ELR (cell line): ENCODE measurements at places on chromosomes 6 and 20.

DNA sequence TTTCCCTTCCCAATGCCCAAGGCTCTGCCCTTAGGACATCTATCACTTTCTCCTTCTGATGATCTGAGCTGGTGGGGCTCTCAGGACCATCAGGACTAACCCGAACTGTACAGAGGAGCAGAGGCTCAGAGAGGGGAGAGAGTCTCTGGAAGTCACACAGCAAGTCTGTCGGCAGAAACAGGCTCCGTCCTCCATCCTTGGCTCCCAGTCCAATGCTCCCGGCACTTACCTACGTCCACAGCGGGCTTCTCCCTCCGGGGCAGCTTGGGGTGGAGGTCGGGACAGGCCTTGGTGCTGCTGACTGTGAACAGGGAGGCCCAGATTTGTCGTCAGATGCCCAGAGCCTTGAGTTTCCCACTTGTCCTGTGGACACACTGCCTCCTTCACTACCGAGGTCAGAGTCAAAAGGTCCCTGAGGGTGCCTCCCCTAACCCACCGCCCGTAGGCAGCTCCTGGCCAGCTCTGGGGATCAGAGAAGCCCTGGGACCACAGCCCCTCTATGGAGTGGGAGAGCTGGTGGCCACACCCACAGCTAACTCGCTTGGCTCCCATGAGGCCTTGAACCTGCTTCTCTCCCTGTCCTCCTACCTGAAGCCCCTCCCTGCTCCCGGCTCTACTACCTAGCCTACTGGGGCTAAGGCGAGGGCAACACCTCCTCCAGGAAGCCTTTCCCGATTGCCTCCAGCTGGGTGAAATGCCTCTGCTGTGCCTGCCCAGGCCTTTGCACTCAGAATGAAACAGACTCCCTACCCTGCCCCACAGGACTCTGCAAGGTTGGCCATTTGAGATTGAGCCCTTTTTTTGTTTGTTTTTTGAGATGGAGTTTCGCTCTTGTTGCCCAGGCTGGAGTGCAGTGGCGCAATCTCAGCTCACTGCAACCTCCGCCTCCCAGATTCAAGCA, 22.6 kb downstream of the VSTM2L start:
- no peak for DNase-seq

DNA sequence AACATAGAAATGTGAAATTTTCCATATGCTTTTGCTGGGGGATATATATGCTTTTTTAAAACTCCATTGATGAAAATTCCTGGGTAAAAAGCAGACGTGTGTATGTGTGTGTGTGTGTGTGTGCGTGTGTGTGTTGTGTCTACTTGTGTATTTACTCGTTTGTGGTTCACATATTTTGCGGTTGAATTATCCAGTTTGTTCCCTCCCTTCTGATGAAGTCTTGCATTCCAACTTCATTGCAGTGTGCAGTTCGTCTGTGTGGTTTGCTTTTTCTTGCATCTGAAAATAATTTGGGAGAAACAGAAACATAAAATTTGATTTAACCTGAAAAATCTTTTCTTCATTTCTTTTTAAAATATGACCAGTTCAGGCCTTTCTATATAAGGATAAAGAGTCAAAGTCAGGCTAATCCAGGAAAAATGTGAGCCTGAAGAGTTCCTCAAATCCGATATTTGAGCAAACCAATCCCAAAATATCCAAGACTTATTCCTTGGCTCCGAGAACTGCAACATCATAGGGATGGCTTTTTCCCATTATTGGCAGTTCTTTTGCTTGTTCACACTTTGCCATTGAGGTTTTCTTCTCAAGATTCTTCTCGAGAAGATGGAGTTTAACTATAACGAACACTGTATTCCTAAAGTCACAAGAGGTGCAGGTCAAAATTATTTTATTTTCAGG, 202.2 kb upstream of the CCN2 start:
- DNase-seq = peak; percentile 87

DNA sequence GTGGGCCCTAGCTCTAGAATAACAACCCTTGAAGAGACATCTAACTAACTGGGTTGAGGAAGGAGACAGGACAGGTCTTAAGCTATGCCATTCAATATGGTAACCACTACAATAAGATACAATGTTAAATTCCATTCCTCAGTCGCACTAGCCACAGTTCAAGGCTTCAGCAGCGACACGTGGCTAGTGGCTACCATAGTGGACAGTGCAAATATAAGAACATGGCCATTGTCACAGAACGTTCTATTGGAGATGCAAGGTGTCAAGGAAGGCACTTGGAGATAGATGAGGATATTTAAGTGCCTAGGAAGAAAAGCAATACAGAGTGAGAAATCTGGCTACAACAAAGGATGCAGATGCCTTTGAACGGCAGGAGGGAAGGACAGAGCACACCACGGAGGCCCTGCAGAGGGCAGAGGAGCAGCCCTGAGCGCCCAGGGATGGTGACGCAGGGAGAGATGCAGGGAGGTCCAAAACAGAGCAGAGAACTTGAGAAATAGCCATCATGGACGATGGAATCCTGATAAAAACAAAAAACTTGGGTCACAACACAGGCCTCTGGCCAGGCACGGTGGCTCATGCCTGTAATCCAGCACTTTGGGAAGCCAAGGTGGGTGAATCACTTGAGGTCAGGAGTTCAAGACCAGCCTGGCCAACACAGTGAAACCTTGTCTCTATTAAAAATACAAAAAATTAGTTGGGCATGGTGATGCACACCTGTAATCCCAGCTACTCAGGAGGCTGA, 140.7 kb downstream of the ZMYND8 start:
- DNase-seq = no peak

DNA sequence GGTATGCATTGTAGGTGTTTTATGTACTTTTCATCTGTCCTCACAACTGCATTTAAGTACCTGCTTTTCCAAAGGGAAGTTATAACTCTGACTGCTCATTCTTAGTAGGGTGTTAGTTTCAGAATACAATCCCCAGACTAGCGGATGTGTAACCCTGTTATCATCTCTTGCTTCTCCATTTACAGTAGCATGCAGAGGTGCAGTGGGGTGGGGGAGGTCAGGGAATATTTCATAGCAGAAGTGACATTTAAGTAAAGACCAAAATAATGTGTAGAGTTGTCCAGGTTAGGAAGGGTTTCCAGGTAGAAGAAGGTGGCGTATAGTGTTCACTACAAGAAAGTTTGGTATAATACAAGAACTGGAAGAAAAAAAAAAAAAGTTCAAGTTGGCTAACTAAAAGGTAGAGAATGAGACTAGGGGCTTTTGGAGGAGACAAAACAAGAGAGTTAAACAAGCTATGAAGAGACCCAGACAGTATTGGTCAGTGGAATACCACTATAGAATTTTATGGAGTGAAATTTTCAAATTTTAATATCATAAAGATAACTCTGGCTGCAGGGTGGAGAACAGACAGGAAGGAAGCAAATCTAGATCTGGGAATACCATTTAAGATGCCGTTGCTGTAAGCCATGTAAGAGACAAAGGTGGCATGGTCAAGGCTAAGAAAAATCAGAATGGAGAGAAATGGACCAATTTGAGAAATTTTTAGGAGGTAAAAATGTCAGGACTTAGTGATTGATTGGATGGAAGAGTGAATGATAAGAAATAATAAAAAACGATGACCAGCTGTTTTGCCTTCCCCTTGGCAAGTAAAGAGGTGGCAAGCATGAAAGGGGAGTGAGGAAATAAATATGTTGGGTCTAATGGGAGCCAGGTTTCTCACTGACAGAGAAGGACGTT, 2.2 kb upstream of the AHI1 start:
- no peak for DNase-seq

DNA sequence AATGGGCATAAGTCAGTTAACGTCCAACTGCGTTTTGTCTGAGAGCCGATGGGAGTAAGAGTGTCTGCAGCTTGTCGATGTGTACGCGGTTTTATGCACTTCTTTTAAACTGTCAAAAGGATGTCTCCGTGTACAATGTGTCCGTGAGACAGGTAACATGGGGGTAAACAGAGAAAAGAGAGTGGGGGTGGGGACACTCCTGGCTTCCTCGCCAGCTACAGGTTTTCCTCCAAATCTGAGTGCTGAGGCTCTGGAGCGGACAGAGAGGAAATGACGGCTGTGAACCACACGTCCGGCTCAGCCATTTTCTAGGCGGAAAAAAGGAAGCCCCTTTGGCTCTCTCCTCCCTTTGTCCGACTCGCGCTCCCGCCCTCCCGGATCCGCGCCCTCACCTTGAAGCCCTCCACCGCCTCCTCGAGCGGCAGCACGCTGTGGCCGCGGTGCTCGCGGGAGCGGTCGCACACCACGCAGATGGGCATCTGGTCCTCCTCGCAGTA, 916 bp downstream of the TRIM27 start:
- peak; percentile 68 for DNase-seq

- DNase-seq = peak; percentile 99
Measured at GRCh38 chr6:134422426-134423231, 104.7 kb upstream of the SGK1 start.

GRCh38 chr20:57841297-57841866, 131.6 kb upstream of the PMEPA1 start:
- DNase-seq = no peak

GRCh38 chr6:125507987-125508655, 206.4 kb upstream of the HDDC2 start:
- DNase-seq = no peak

DNA sequence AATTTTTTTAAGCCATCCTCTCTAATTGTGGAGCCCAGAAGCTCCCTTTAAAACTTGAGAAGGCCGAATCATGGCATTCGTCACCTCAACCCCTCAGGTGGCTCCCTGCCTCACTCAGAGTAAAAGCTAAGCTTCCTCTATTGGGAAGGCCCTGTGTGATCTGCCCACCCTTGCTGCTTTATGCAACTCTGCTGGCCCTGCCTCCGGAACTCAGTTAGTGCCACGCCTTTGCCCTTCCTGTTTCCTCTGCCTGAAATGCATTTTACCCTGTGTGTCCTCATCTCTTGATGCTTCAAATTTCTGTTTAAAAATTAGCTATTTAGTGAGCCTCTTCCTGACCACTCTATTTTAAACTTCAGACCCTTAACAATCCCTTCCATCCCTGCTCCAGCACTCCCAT, 5.7 kb downstream of the PACRG start:
- DNase-seq = no peak

- peak; percentile 69 for DNase-seq
Measured at GRCh38 chr6:27213544-27214125, 33.9 kb upstream of the PRSS16 start.

DNA sequence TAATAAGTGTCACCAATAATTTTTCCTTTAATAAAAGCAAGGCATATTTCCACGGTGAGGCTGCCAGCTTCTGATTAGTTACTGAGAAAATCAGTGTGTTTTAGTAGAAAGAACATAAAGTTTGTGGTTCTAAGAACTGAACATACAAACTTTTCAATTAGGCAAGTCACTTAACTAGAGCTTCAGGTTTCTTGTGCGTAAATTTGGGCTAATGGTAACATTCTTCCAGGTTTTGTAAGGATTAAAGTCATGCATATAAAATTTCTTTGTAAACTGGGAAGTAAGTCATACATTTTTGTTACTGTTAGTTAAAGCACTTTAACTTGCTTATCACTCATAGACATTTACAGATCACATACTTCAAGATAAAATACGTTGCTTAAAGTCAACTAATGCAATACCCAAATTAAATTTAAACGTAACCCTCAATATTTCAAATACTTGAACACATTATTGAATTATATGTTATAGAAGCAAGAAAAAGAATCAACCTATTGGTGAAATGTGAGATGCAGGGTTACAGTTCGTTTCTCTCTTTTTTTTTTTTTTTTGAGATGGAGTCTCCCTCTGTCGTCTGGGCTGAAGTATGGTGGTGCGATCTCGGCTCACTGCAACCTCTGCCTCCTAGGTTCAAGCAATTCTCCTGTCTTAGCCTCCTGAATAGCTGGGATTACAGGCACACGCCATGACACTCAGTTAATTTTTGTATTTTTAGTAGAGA, 327.3 kb upstream of the NOX3 start:
- peak; percentile 40 for DNase-seq

DNA sequence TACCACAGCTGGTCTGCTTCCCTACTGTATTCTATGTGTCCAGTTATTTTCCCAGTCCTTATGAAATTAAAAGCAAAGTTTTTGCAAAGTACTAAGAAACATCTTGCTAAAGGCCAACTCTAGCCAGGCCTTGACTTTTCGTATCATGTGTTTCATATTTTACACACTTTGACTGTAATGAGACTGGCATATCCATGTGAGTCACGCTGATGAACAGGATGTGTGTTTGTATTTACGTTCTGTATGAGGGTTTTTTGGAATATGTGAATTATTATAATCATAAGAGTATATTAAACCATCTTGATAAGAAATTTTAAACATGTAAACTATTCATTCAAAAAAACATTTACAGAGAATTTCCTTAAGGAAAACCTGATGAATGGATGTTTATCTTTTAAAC, 59.7 kb downstream of the EYA4 start:
- DNase-seq = peak; percentile 12

DNA sequence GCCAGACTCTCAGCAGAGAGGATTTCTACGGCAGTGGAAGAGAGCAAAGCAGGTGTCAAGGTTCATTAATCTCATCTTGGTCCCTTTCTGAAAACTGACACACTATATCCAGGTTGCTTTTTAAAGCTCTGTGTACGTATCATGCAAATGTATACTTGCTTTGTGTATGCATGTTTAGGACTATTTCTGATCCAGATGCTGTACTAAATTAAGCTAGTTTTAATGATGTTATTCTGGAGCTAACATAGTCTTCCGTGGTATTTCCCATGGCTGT, 59.2 kb upstream of the SNX9 start:
- DNase-seq = no peak

- DNase-seq = peak; percentile 37
Measured at GRCh38 chr6:107956586-107957307, 1.3 kb downstream of the SEC63 start.
